CD8-positive, alpha-beta memory T cell (primary cell): ENCODE measurements at places on chromosomes 4 and X. TPM values are rescaled to one million over a fixed set of nuclear protein-coding genes. Genes with fewer than 3 reads are reported as not detected.

GRCh38 chr4:20249333-20249732 is 2.4 kb upstream of the SLIT2 start:
- H3K27ac ChIP-seq, result no peak overlapping the region
- H3K36me3 ChIP-seq, result no peaks in the 10 kb centered on the region
- H3K4me1 ChIP-seq, result no peaks in the 10 kb centered on the region
- H3K27me3 ChIP-seq, result no peaks in the 10 kb centered on the region
- no peak overlapping the region for H3K4me3 ChIP-seq

GRCh38 chrX:32545101-32545500 is 666.2 kb downstream of the DMD start:
- no peak for DNase-seq
- H3K27me3 ChIP-seq, result no peaks in the 10 kb centered on the region
- no peaks in the 10 kb centered on the region for H3K36me3 ChIP-seq
- no peak overlapping the region for H3K27ac ChIP-seq
- no peak overlapping the region for H3K4me3 ChIP-seq
- no peaks in the 10 kb centered on the region for H3K4me1 ChIP-seq

- H3K27ac ChIP-seq, result no peak overlapping the region
- H3K4me3 ChIP-seq, result no peak overlapping the region
- no peaks in the 10 kb centered on the region for H3K4me1 ChIP-seq
- no peak for DNase-seq
- no peaks in the 10 kb centered on the region for H3K27me3 ChIP-seq
- H3K36me3 ChIP-seq, result no peaks in the 10 kb centered on the region
These were observed 101.2 kb upstream of the ENPP6 start for GRCh38 chr4:184318852-184319251.

DNA sequence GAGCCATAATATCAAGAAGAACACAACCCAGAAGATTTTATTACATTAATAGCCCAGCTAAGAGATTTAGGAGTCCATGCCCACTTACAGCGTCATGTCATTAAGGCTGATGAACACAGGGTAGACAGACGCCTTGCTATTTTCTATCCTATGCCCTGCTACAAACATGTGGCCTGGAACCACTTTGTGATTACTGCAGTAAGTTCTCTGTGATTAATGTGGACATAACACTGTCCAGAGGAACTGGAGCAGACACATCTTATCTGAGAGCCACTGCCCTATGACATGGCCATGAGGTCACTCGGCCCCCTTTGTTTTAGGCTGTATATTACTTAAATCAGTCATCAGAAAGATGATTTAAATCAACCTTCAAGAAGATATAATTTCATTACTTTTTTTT is 211.7 kb downstream of the MAML3 start:
- no peak overlapping the region for H3K27ac ChIP-seq
- H3K4me1 ChIP-seq, result no peaks in the 10 kb centered on the region
- H3K4me3 ChIP-seq, result no peak overlapping the region

- no peaks in the 10 kb centered on the region for H3K27me3 ChIP-seq
- no peaks in the 10 kb centered on the region for H3K36me3 ChIP-seq
- no peak overlapping the region for H3K4me3 ChIP-seq
- H3K27ac ChIP-seq, result no peak overlapping the region
- DNase-seq, result no peak
These were observed 55.9 kb downstream of the EIF4E start for GRCh38 chr4:98873059-98873458.

- H3K27me3 ChIP-seq, result no peaks in the 10 kb centered on the region
- H3K27ac ChIP-seq, result no peak overlapping the region
- H3K4me1 ChIP-seq, result no peaks in the 10 kb centered on the region
- no peak overlapping the region for H3K4me3 ChIP-seq
These were observed 67.9 kb downstream of the TMLHE start for GRCh38 chrX:155544881-155545280.

DNA sequence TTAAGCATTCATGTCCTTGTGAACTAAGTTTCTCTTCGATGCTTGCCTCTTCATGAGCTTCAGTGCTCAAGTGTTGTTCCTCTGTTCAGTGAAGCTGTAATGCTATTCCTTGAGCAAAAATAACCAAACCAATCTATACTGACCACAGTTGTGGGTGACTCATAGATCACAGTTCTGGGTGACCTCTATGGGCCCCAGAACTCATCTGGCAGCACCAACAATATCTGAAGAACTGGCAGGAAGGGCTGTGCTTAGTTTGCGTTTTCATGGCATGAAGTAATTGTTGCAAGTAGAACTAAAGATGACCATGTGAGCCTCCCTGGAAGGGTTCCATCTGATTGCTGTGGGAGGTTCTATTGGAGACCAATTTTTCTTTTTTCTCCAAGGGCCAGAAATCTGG is 106.2 kb downstream of the CCNG2 start:
- no peaks in the 10 kb centered on the region for H3K27me3 ChIP-seq
- H3K27ac ChIP-seq, result no peak overlapping the region
- H3K4me1 ChIP-seq, result no peaks in the 10 kb centered on the region
- no peaks in the 10 kb centered on the region for H3K36me3 ChIP-seq
- no peak for DNase-seq

Gene IL2
- total RNA-seq, result 173 TPM

Gene PDGFRA
- not detected for total RNA-seq

Gene DGKK
- total RNA-seq, result not detected

Gene RASL11B
- total RNA-seq, result not detected

Gene HOPX
- 159 TPM for total RNA-seq

Gene SSX3
- not detected for total RNA-seq

Gene SYTL5
- not detected for total RNA-seq
